Fibroblast of gingiva (primary cell): ENCODE measurements at places on chromosomes 11 and 22.
A peak's percentile ranks its signal among the peaks of the same experiment; 100 is the strongest.

GRCh38 chr22:37053310-37054055, 1.9 kb downstream of the KCTD17 start:
- DNase-seq = no peak

GRCh38 chr11:97895572-97895971, 1125.2 kb upstream of the CNTN5 start:
- DNase-seq = no peak

- peak; percentile 70 for DNase-seq
Measured at GRCh38 chr22:29503811-29504372, 23.9 kb downstream of the NEFH start.

- no peak for DNase-seq
Measured at GRCh38 chr11:117017456-117017855, 80.8 kb downstream of the SIK3 start.

DNA sequence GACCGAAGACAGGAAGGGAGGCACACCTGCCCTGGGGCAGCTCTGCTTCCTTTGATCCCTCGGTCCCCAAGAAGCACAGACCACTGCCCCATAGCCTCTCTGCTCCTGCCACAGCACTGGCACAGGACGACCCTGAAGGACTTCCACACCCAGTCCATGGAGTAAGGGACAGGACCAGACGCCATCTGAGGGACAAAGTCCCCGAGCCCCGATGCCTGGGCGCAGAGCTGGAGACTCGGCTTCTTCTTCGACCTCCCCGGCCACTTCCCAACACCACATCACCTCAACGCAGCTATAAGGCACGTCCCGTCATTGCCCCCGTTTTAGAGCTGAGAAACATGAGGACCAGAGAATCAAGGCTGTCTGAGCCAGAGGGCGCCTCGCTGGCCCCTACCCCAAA, 310.5 kb downstream of the BRD1 start:
- no peak for DNase-seq

GRCh38 chr22:42716649-42717127, 4.0 kb downstream of the A4GALT start:
- no peak for DNase-seq

DNA sequence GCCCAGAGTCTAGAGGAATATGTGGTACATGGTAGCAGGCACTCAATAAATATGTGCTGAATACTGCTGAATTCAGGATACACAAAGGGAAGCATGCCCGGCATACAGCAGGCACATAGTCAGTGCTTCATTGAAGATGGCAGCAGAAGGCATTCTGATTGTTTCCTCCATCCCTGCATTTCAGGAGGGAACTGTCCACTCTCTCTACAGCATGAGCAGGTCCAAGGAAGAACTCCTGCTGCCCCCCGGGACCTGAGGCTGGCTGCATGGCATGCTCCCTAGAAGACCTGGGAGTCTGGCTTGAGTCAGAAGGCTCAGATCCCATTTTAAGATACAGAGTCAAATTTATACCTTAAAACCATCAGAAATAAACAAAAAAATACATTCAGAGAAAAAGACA, 319.3 kb upstream of the NARS2 start:
- DNase-seq = no peak

- peak; percentile 39 for DNase-seq
Measured at GRCh38 chr11:73416786-73417185, 40.6 kb downstream of the RELT start.

DNA sequence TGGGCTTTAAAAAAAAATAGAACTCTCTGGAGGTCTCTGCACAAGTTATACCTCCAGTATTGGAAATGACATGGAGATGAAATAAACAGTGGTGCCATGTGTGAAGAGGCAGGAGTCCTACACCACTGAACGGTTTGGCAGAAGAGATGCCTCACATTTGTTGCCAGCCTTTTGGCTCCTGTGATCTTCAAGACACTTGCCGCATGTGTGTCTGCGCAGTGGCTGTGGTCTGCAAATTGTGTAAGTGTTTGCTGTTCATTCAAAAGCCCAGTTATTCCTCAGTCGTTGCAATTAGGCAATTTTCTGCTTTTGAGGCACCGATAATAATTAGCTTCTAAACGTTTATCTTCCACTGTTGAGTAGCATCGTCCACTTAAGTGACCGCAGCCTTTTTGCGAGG, 319.1 kb downstream of the BRD1 start:
- no peak for DNase-seq

DNA sequence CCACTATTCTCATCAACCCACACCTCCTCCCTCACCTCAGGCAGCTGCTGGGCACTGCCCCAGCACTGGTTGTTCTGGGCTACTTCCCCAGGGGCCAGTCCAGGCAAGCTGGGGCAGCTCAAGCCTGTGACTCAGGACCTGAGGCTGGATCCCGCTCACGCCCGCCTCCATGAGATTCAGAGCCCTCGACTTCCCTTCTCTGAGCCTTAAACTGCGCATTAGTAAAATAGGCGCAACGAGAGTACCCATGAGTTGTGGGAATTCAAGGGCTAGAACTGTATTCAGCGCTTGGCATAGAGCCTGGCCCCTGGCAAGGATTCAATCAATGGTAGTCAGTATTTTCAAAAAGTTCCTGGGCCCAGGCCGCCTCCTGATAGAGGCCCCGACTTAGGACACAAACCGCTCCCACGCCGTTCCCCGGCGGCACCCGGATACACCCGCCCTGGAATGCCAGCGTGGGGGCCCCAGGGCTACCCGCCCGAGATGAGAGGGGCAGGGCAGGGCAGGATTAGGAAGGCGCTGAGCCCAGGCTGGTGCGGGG, 723 bp upstream of the CD82 start:
- DNase-seq = peak; percentile 88

DNA sequence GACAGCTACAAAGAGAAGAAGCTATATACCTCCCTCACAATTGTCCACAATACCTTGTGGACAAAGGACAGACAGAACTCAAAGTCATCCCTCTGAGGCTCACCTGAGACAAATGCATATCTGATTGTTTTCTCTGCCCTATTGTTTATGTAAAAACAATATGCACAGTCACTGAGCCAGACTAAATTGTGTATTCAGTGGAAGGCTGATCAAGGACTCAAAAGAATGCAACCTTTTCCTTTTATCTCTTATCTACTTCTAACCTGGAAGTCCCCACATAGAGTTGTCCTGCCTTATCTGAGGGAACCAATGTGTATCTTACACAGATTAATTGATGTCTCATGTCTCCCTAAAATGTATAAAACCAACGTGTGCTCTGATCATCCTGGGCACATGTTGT, 13.9 kb upstream of the MED17 start:
- DNase-seq = no peak

- DNase-seq = no peak
Measured at GRCh38 chr11:72635309-72635915, 38.8 kb downstream of the PDE2A start.

- no peak for DNase-seq
Measured at GRCh38 chr11:59174664-59175033, 2.7 kb downstream of the DTX4 start.

- no peak for DNase-seq
Measured at GRCh38 chr11:46222490-46223251, 54.8 kb upstream of the CREB3L1 start.

- peak; percentile 79 for DNase-seq
Measured at GRCh38 chr22:38317995-38318715, 922 bp upstream of the CSNK1E start.

DNA sequence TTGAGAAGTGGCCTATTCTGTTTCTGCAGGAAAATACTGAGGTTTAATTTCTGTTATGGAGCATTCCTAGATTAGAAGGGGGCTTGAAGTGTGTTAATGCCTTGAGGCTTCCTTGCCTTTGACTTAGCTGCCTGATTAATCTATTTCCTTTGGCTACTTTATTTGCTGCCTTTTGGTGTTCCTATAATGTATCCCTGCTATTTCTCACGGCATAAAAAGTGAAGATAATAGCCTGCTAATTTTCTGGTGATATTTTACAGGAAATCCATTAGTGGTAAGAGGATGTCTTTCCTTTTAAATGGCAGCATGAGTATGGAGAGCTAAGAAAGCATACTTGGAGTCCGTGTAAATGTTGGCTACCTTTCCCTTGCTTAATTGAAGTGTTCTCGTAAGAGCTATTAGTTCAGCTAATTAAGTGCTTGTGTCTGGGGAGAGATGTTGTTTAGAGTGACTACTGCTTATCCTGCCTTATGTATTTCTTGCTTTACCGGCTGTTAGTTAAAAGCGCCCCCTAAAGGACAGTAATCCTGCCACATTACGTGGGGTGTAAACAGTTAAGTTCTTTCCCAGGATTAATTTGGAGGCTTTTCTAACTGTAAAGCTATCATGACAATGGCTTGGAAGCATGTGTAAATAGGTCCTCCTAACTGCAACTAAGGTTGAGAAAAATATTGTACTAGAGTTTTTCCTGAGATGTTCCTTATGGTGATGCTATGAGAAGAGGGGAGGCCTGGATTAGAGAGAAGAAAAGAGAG, 45.6 kb downstream of the ZNF280B start:
- DNase-seq = no peak

- peak; percentile 64 for DNase-seq
Measured at GRCh38 chr11:108324587-108324986, 101.7 kb downstream of the ATM start.

DNA sequence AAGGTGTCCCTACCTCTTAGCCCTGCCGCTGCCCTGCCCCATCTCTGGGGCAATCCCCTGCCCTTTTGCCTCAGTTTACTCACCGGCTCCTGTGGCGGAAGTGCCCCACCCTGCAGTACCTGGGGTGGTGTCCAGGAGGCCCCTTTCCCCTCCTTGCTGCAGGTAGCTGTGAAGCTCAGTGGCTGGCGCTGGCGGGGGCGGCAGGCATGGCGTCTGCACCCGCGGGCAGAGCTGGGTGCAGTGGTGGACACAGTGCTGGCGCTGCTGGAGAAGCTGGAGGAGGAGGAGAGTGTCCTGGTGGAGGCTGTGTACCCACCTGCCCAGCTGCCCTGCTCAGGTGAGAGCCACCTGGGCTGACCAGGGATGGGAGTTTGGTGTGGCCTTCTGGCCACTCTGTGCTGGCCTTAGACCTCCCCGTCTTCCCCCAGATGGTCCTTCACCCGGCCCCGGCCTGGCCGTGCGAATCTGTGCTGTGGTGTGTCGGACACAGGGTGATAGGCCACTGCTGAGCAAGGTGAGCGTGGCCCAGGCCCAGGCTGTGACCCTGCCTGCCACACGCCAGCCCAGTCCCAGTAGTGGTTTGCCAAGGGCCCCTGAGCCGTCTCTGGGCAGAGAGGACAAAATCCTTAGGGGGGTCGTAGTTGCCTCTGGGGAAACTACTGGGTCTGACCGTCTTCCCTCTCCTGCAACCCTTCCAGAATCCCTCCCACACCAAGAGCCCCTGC, 4.0 kb downstream of the CARNS1 start:
- DNase-seq = no peak

DNA sequence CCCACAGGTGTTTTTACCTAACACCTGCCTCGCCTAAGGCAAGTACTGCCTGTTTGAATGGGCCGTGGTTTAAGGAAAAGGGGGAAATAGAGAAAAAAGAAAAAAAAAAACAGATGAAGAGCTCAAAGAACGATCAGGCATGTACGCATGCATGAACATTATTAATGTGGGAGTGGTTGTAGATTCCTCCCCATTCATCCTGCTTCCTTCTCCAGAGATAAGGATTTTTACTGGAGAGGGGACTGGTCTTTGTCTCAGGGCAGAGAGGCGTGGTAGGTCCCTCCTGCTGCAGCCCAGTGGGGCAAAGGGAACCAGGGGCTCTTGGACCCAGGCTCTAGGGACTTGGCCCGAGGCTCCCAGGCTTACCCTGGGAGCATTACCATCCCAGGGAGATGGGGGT, 23.1 kb downstream of the RPS6KA4 start:
- DNase-seq = no peak

GRCh38 chr22:45867118-45867905, 109.7 kb downstream of the WNT7B start:
- no peak for DNase-seq

GRCh38 chr11:68727783-68728182, 23.5 kb downstream of the TESMIN start:
- DNase-seq = peak; percentile 18
